Glutamatergic neuron (in vitro differentiated cells): ENCODE measurements at places on chromosomes 1 and 21. TPM values are rescaled to one million over a fixed set of nuclear protein-coding genes. Genes with fewer than 3 reads are reported as not detected.
A peak's percentile ranks its signal among the peaks of the same experiment; 100 is the strongest.

GRCh38 chr1:175278734-175279116 lies 86.1 kb upstream of the KIAA0040 start:
- DNase-seq: no peak

DNA sequence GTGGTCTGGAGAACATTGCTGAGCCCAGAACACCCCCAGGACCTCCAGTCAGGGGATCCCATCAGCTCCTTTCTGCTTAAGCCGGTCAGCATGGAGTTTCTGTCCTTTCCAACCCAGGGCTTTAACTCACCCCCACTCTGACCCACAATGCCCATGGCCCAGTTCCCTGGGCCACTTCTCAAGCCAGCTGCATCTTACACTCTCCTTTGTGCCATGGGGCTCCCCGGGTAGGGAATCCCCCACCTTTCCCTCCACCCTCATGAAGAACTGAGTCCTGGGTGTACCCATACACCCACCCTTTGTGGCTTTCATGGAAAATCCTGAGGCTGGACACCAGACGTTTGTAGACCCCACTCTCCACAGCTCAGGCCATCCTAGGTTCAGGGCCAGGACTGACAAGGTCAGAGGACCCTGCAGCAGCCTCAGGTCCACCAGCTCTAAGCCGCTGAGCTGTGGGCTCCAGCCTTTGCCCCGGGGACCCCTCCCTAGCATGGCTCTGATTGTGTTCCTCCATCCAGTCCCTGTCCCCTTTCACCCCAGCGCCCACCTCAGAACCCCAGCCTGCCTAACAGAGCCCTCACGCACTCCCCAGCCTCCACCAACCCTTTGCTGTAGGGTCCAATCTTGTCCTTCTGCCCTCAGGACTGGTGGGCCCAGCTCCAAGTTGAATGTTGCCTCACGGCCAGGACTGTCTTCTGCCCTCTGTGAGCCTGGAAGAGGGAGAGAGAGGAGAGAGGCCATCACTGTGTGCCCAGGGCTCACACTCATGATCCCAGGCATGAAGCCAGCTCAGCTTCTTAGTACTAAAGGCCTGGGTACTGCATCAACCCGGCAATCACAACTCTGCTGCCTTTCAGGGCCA lies 394.8 kb downstream of the MATN1 start:
- no peak for DNase-seq

DNA sequence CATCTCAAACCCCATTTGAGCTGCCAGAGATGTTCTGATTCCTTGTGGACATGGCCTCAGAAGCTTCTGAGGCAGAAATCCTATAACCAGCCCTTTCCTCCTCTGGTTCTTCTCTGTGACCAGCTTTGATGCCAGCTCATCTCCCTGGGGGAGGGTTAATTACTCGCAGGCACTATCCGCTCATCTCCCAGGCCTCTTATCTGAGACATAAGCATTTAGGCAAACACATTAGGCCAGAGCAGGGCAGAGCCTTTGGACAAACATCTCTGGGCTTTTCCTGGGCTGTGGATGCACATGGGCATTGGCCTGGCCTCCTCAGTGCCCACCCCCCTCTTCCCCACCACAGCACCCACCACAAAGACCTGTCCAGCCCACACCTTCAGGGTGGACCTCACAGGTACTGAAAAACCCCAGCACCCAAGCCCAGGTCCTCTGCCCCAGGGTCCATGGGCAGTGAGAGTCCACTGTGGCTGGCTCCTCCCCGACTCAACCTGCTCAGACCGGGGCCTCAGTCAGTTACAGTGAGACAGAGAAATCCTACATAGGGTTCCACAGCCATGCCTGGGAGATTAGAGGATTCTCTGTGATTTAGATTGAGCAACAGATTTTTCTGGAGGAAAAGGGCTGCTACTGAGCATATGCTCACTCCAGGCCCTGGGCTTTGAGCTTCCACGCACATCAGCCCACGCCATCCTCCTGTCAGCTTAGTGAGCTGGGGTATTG lies 26.9 kb downstream of the IGSF21 start:
- peak; percentile 58 for DNase-seq

- peak; percentile 73 for DNase-seq
These were observed 24.7 kb downstream of the HMGCS2 start for GRCh38 chr1:119743776-119744597.

GRCh38 chr1:115118086-115118485 lies 28.8 kb upstream of the TSPAN2 start:
- DNase-seq: no peak

GRCh38 chr1:206496131-206496793 lies 11.1 kb upstream of the RASSF5 start:
- DNase-seq: no peak

DNA sequence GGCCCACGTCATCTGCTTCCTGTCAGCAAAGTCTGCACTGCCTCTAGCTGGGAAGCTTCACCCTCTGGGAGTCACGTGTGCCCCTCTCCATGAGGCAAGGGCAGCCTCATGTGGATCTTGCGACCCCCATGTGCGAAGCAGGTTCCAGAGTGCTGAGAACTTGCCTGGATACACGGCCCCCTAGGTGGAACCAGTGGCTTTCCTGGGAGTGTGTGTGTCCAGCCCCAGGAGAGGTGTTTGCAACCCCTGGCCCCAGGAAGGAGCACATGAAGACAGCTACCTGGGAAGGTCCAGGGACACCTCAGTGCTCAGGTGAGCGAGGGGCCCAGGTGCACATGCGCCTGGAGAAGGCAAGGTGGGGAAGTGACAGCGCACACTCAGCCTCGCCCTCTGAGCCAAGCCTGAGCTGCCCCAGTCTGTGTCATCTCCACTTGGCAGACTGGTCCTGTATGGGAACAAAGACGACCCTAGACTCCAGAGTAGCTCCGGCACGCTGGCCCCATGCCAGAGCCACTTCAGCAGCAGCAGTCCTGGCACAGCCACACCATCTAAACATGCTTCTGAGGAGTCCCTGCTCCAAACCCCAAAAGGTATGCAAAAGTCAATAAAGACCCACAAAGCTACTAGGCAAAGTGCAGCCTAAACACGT lies 8.9 kb downstream of the LSS start:
- DNase-seq: no peak

GRCh38 chr1:217322834-217323233 lies 308.1 kb downstream of the GPATCH2 start:
- no peak for DNase-seq

DNA sequence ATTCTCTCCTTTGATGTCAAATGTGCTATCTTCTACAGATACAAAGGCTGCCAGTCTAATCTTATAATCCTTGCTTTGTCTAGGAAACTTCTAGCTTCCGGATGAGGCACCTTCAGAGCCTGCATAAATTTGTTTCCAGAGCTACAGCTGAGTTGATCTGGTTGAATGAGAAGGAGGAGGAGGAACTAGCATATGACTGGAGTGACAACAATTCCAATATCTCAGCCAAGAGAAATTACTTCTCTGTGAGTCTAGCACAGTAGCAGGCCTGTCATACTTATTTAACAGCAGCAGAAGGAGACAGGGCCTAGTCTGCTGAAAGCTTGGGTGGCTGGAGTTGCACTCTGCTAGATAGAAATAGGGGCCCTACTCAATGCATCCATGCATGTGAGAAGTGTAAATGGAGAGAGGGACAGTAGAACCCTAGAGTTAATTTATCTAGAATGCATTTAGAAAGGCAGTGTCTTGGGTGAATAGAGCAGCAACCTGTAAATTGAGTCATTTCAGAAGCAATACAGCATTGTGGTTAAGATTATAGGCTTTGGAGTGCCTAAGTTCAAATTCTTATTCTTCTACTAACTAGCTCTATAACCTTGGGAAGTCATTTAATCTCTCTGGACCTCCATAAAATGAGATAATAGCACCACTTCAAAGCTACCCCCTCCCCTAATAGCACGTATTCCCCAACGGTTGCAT lies 89.0 kb downstream of the MACF1 start:
- DNase-seq: no peak

GRCh38 chr1:184388971-184389370 lies 2.1 kb downstream of the C1orf21 start:
- no peak for DNase-seq

DNA sequence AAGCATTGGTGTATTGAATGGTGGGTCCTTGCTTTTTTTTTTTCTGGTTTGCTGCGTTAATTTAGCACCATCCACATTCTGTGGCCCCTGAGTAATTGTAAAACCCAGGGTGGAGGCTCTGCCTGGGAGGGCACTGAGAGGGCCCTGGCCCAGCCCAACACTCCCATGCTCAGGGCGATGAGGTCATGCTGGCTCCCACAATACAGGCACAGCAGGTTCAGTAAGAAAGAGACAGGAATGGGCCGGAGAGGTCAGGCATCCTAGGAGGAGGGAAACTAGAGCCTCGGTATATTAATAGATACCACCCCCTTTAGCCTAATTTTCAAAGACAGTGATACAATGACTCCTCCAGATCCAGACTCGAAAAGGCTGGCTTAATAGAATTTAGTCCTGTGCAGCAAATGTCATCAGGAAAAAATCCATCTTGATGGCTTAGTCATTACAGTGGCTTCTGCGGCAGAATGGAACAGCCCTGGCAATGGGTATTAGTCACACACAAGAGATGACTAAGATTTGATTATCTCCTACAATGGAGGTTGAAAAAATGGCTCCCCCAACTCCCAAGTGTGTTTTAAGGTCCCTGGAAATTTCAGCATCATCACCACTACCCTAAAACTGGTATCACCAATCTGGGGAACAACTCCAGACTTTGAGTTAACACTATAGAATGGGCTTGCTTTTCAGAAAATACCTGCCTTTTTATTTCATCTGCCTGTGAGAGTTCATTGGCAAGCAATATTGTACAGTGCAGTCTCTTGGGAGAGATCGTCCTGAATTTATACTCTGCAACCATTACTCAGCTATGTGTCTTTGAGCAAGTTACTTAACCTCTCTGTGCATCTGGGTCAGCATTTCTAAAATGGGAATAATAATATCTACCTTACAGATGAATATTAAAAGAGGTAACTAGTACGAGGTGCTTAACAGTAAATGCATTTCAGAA lies 43.9 kb upstream of the LYST start:
- DNase-seq: no peak

DNA sequence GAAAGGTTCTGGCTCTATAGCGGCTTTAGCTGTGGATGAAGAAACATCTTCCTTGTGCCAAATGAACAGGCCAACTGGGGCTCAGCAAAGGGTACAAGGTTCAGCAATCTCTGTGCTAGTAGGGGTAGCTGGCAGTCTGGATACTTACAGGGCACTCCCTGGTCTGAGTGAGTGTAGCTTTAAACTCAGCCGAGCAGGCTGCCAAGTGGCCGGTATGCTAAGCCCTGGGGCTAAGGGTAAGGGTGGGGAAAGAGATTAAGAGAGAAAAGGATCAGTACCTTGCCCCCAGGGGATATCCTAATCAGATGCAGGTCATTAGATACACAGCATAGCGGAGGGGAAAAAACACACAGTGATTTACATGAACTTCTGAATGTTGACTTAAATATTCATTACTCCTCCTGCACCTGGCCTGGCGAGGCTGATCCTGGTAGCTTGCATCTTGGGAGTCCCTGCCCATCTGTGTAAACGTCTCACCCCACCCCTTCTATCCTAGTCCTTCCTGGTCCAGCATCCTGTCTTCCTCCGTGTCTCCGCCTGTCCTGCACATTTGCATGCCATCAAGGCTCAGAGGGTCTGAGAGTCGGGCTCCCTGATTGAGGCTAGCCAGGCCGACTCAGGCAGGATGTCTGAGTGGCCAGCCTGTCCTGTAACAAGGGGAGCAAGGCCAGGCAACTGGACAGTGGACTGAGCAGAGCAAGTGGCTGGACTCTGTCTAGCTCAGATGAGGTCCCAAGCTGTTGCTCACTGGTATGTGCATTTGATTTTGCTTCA lies 39.5 kb upstream of the CNTN2 start:
- no peak for DNase-seq

GRCh38 chr1:12594966-12595756 lies 22.8 kb downstream of the DHRS3 start:
- DNase-seq: peak; percentile 58

DNA sequence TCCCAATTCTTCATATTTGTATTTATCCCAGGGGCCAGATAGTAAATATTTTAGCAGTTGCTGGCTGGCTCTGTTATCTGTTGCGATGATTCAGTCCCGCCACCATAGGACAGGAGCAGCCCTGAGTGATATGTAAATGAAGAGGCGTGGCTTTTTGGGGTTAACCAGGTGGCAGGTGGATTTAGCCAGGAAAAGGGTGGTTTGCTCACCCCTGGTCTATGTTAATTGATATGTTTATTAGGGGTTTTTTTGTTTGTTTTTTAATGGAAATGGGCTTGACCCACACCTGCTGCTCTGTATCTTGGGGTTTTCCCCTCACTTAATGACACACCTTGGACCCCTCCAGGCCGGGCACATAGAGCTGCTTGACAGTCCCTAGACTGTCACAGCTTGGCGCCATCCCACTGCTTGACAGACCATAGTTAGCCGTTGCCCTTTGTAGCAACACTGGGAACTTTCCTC lies 62.8 kb downstream of the PIK3CD start:
- no peak for DNase-seq

GRCh38 chr1:163604321-163604720 lies 282.6 kb downstream of the NUF2 start:
- no peak for DNase-seq

The INKA2 gene
- total RNA-seq: 112 TPM

The OR2L5 gene
- total RNA-seq: 0.22 TPM

The ECM1 gene
- 2.8 TPM for total RNA-seq

The LIPI gene
- total RNA-seq: not detected

The GBP7 gene
- total RNA-seq: not detected

The CYP2J2 gene
- total RNA-seq: not detected

The CA6 gene
- not detected for total RNA-seq

The RGS13 gene
- total RNA-seq: not detected

The DSCAM gene
- 4.4 TPM for total RNA-seq

The WNT3A gene
- total RNA-seq: not detected
